Karpas-422 (cell line): ENCODE measurements at places on chromosomes 3 and 15.

- DNase-seq = no peak
These were observed 60.6 kb downstream of the CHSY1 start for GRCh38 chr15:101191242-101191641.

GRCh38 chr3:26712211-26713026, 89.8 kb downstream of the LRRC3B start:
- peak; percentile 82 for DNase-seq

- DNase-seq = no peak
These were observed 13.4 kb downstream of the MAPKAPK3 start for GRCh38 chr3:50630394-50630793.

- DNase-seq = no peak
These were observed 12.8 kb downstream of the GPR176 start for GRCh38 chr15:39907216-39907615.

DNA sequence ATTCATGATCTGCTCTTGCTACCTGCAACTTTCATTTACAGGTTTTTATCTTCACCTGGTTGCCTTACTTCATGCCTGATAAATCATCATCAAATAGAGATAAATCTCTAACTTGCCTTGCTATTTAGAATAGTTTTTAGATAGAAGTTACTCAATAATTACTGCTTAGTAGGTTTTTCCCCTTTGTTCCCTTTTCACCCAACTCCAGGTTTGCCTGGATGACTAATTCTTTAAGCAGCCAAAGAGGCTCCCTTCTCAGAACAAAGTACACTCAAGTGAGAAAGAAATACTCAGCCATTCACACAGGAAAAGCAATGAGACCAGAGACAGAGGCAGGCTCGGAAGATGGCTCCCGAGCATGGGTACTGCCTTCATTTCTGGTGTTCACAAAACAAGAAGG, 268.1 kb upstream of the CRBN start:
- no peak for DNase-seq
